ENCODE measurements at places on chromosomes 7 and 10. TPM values are rescaled to one million over a fixed set of nuclear protein-coding genes. Genes with fewer than 3 reads are reported as not detected.

GRCh38 chr7:100685631-100686145, 8.4 kb downstream of the GIGYF1 start:
- DNase-seq, result no peak

DNA sequence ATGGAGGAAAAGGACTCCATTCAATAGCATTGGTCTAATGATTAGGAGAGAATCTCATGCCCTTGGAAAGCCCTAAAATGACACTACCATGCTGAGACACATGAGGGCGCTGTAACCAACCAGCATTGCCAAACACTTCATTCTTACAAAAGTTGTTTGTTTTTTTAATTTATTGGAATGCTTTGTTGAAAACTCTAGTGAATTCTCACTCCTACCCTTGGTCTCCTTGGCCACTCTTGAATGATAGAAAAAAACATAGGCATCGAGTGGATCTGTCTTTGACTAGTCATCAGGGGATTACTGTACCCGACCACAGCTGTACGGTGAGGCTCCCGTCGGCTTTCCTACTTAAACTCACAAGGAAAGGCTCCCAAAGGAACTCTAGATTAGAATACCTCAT, 29.3 kb upstream of the ADD3 start:
- DNase-seq, result peak; percentile 36

DNA sequence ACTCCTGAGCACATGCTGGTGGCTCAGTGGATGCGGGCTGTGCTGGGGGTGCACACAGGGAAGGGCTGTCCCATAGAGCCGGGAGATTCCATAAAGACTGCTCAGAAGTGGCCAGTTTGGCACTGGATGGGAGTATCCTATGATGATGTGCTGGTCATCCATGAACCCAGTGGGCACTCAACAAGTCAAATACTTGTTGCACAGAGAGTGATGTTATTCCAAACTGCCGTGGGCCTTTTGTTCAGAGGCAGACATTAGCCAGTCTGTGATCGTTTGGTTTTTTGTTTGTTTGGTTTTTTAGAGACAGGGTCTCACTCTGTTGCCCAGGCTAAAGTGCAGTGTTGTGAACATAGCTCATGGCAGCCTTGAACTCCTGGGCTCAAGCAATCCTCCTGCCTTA, 30.9 kb upstream of the SAMD8 start:
- no peak for DNase-seq

DNA sequence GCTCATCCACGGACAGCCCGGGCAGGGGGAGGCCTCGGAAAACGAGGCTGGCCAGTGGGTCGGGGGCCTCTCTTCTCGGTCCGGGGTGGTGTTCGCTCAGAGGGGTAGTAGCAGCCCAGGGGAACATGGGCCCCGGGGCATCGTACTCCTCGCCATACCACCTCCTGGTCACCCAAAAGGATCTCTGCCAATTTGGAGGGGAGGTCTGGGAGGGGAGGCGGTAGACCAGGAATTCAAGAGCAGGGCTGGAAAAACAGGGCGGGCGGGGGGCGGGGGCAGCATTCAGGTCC, 67.4 kb downstream of the SLC29A4 start:
- no peak for DNase-seq

DNA sequence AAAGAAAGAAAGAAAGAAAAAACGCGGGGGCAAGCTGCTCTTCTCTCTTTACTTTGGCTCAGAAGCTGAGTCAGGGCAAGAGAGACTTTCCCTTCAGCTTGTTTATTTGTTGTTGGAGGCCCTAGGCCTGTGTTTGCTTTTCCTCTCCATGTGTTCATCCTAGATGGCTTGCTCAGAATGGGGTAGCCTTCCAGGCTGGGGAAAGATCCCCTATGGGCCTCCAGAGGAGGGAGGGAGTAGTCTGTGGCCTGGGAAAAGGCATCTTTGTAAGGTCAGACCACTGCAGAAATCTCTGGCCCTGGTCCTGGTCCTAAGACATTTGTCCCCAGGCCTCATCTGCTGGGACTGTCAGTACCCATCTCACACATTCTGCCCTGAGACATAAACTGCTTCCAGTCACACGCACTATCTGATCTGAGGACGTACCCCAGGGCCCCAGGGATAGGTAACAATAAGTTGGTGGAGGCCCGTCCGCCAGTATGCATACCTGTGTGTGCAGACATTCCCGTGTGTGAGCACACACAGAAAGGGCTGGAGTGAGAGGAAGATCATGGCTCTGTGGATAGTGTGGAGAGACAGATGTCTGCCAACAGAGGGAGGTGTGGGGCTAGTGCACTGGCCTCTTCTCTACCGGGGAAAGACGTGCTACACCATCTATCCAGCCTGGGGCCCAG, 4.9 kb upstream of the SCD start:
- DNase-seq, result no peak

DNA sequence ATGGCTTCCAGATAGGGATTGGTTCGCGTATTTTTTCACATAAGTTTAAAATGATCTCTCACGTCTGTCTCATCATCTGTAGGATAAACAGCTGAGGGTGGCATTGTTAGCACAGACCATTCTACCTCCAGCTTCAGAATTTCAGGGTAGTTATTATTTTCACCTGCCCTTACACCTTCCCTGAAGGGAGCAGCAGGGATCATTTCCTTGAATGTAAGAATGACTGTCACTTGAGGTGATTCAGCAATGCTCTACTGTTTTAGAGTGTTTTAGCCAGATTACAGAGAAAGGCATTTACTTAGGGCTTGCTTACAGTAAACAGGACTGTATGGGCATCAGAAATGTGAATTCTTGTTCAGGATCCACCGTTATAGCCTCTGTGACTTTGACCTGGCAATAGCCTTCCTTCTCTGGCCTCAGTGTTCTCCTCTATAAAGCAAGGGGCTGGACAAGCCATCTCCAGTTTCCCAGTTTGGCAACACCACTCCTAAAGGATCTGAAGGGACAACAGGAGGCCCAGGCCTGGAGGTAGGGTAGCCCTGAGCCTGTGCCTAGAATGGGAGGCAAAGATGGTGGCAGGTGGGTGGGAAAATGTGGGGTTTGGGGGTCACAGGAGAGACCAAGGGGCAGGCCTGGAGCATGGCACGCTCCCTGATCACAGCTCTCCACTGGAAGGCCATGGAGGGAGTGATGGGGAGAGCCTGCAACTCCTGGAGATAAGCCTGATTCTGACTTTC, 1.2 kb upstream of the IGFBP1 start:
- DNase-seq, result no peak

DNA sequence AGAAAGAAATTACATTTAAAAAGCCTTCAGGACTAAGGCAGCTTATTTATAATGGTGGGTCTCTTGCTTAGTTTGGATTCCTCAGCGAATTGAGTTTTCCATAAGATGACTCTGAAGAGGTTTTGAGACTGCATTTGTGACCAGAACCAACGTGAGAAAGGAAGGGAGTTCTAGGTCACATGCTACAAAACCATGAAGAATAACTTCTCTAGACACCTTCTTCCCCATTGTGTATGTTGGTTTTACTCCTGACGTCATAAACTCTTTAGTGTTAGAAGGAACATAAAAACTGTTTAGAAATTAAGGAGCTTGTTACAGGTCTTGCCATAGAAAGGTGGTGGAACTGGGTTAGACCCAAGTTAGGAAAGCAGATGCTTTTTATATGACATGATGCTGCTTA, 11.1 kb downstream of the PTPN12 start:
- DNase-seq, result no peak

DNA sequence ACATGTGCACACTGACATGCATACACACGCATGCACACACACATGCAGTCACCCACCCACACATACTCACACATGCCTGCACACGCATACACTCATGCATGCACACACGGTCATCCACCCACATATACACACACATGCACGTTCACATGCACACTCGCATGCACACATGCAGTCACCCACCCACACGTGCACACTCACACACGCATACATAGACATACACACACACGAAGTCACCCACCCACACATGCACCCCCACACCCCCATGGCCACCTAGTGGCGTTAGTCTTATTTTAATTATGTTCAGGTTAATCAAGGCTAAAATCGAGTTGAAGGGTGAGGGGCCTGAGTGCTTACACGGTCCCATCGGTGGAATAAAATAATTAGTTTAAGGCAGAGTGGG, 96.8 kb downstream of the DNAJB6 start:
- no peak for DNase-seq

DNA sequence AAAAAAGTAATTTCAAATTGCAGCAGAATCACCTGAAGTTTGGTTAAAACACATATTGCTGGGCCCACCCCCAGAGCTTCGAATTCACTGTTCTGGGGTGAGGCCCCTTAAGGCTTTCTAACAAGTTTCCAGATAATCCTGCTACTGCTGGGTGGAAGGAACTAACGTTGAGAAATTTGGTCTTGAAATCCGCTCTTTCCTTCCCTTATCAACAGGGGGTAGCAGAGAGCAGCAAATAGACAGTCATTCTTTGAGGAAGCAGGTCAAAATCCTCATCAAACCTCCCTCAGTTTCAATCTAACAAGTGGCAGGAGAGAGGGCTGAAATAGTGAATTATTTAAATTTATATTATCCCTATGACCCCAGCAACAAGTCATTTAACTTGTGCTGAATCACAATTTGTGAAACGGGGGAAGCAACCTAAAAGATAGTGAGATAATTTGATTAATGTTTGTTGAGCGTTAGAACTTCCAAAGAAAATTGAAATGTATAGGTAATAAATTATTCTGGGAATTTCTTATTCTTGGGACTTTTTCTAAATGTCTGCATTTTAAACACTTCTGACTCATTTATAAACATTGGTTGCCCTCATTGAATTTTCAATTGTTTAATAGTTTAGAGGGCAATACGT, 21.7 kb upstream of the MALSU1 start:
- DNase-seq, result no peak

- DNase-seq, result no peak
These were observed 75.9 kb downstream of the ELMO1 start for GRCh38 chr7:37372750-37373149.

GRCh38 chr10:75015442-75015841, 96.0 kb upstream of the SAMD8 start:
- no peak for DNase-seq

DNA sequence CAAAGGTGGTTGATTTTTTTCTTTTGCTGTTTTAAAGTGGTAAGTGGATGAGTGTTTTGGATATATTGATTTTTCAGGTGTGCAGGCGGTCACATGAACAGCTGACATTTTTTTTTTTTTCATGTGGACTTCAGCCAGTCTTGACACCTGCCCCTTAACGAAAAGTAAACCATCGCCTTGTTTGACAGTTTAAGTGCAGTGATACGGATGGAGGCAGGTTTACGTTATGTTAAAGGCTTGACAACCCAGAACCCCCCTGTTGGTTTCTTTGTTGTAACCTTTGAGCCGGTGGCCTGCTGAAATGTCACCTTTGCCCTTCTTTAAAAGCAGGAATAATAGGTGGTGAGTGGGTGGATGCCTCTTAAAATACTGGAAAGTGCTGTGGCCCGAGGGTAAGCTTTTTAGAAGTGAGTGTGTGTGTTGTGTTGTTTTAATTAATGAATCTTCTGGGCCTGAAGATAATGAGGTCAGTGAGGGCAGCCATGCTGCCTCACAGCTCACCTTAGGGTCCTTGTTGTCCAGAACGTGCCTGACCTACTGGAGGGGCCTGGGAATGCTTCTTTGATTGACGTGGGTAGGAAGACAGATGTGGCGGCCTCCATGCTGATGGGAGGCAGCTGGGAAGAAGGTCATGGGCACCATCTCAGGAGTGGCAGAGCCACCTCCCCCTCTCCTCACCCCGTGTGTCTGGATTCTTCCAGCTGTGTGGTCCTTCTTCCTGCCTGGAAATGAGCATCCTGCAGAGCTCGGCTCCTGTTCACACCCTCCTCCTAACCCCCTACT, 69.8 kb downstream of the TCF7L2 start:
- DNase-seq, result no peak

- DNase-seq, result no peak
These were observed 134.3 kb downstream of the HTR7 start for GRCh38 chr10:90723416-90724068.

- no peak for DNase-seq
These were observed 10.1 kb downstream of the ING3 start for GRCh38 chr7:120960714-120961113.

The SLC16A12 gene
- total RNA-seq, result not detected

The SCRN1 gene
- total RNA-seq, result 6.1 TPM

The ANLN gene
- 0.52 TPM for total RNA-seq

- DNase-seq, result no peak
These were observed 109.6 kb downstream of the TMEM130 start for GRCh38 chr7:98760201-98760651.

DNA sequence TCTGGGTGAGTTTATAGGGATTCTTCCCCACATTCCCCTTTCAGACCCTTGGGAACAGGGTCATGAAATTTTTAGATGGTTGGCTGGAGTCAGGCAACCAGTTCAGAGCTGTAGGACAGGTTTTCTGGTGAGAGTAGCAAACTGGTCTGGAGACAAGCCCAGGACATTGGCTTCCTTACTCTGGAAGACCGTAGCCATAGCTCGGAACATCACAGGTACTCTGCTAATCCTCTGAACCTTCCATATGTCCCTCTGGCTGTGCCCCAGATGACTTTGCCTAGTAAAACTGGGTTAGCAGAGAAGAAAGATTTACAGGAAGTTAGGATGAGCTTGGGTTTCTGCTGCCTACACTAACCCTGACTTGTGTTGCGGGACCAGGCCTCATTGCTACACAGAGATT, 104.5 kb upstream of the MKLN1 start:
- DNase-seq, result no peak

The EPHB6 gene
- 52.3 TPM for total RNA-seq

The ADAMTS14 gene
- total RNA-seq, result not detected

- no peak for DNase-seq
These were observed 236.8 kb upstream of the AOAH start for GRCh38 chr7:36961097-36961496.

The LIPF gene
- total RNA-seq, result not detected

- peak; percentile 68 for DNase-seq
These were observed 4.1 kb downstream of the IMPDH1 start for GRCh38 chr7:128405471-128406313.

GRCh38 chr10:3104251-3104918, 37.0 kb downstream of the PFKP start:
- DNase-seq, result no peak

DNA sequence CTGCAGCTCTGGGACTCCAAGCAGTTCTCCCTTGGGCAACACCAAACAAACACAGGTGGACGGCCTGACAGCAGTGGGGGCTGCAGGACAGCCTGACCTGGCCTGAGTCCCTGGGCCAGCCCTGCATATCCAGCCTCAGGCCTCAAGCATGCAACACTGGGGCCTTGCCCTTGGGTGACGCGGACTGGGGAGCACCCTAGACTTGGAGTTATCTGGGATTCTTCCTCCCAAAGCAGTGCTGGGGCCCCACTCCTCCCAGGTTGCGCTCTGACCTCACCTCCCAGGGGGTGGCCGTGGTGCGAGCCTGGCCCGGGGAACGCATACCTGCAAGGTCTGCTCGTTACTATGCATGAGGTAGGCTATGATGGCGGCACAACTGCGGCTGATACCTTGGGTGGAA, 6.2 kb upstream of the TMEM120A start:
- DNase-seq, result no peak

GRCh38 chr7:142091961-142092360, 19.6 kb upstream of the MGAM2 start:
- no peak for DNase-seq

Data from T-helper 17 cell (primary cell).